Activated T-cell treated with anti-CD3 and anti-CD28 coated beads, Interleukin-2, amount 50 U/mL, for 1 hour (primary cell): ENCODE measurements at places on chromosomes 11 and 22.
A peak's percentile ranks its signal among the peaks of the same experiment; 100 is the strongest.

GRCh38 chr22:46121079-46121478 is 29.2 kb upstream of the PPARA start:
- DNase-seq: no peak

- DNase-seq: no peak
Observed at GRCh38 chr11:135019899-135020298, 607.9 kb upstream of the B3GAT1 start.

DNA sequence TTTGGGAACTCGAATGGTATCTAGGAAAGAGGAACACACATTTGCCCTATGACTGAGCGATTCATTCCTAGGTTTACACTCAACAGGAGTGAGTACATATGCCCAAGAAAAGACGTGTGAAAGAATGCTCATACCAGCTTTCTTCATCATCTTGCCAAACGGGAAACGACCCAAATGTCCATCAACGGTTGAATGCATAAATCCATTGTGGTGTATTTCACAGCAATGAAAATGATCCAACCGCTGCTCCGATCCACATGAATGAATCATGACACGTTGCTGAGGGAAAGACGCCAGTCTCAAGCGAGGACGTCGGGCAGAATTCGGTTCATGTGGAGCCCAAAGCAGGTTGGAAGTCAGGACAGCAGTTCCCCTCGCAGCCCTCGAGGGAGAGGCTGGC is 71.5 kb downstream of the CYTH4 start:
- no peak for DNase-seq

DNA sequence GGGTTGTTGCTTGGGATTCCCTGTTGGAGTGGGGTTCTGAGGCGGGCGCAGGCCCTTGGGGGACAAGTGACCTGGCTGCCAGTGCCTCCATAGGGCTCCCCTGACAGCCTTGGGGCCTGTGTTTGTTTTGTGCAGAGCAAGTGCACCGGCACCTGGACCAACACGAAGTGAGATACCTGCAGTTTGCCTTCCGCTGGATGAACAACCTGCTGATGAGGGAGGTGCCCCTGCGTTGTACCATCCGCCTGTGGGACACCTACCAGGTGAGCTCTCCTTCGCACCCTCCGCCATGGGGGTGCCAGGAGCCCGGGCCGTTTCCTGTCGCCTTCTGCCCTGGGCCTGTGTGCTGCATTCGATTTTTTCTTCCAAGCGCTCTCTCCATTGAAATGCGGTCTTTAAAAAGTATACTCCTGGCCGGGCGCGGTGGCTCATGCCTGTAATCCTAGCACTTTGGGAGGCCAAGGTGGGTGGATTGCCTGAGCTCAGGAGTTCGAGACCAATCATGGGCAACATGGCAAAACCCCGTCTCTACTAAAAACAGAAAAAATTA is 274.6 kb downstream of the TBC1D22A start:
- DNase-seq: no peak

DNA sequence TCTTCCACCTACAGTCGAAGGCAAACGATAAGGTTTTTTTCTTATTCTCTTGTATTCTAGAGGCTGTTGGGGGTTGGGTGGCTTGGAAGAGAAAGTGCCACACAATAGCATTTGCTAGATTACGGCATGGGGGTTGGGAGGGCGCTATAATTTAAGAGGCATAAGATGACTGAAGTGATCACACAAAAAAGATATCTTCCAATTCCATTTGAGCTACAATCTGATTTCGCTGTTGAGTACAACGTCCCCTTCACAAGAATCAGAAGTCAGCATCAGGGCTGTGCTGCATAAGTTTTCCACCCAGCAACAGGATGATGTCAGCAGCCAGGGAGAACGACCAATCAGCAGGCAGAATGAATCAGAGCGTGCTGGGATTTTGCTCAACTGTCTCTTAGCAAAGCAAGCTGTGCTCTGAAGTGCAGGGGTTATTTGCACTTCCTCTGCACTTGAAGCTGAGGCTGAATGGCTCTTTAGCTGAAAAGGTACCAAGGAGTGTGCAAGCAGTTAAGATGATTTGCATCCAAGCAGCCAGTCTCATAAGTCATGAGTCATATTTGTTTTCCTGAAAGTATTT is 23.2 kb upstream of the SESN3 start:
- peak; percentile 74 for DNase-seq

- DNase-seq: no peak
Observed at GRCh38 chr11:95556342-95557163, 233.0 kb downstream of the FAM76B start.

DNA sequence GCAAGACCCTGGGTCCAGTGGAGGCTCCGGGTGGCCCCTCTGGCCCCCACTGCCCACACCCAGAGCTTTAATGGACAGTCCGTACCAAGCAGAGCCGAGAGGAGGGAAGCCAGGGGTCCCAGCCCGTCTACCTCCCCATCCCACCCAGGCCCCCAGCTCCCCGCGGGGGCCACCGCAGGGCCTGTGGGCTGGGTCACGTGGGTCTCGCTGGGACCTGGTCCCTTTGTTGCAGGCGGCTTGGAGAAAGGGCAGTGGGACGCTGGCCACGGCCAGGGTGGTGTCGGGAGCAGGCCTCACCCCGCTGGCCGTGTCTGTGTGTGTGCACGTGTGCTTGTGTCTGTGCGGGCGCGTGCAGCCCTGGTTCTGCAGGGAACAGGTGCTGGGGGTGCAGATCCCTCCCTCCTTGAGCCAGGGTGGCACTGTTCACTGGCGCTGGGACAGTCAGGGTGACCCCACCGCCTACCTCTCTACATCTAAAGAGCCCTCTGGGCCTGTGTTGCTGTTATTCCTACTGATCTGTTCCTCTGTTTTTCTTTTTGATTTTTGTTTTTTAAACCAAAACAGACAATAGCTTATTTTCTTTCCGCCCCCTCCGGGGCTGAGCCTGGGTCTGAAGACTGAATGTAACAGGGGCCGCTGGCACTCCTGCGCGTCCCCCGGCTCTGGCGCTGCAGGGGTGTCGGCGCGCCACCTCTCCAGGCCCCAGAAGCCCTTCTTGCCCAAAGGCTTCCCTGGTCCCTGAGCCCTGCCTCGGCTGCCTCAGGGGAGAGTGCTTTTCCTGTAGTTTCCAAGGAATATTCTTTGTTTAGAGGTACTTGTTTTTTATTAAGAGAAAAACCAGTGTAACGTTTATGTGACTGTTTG is 20.1 kb upstream of the TMEM191C start:
- no peak for DNase-seq

GRCh38 chr11:69883292-69884255 is 64.4 kb upstream of the FGF3 start:
- DNase-seq: no peak

- DNase-seq: no peak
Observed at GRCh38 chr11:114078423-114078822, 18.9 kb downstream of the ZBTB16 start.

GRCh38 chr11:14812757-14813156 is 79.3 kb downstream of the CYP2R1 start:
- no peak for DNase-seq

DNA sequence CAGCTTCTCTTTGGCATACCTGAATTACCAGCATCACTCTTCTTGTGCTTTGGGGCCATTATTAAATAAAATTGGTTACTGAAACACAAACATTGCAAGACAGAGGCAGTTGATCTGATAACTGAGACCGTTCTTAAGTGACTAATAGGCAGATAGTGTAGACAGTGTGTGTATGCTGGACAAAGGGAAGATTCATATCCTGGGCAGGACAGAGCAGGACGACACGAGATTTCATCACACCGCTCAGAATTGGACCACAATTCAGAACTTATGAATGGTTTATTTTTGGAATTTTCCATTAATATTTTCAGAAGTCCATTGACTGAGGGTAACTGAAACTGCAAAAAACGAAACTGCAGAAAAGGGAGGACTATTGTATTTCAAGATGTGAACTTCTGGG is 68.6 kb downstream of the LDLRAD3 start:
- no peak for DNase-seq

DNA sequence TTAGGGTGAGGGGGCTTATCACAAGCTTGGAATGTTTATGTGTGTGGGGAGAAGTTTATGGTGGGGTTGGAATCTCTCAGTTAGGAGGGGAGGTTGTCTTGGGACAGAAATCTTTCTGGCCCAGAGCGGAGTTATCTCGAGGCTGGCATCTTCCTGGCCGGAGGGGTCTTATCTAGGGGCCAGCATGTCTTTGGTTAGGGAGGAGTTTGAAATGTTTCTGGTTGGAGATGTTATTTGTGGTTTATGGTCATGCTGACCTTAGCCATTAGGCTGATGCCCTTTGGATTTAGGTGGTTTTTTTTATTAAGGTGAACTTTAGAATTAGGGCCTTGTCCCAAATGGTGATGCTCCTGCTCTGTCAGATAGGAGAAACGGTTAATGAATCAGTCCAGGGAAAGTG is 7.9 kb upstream of the RBMXL2 start:
- no peak for DNase-seq

DNA sequence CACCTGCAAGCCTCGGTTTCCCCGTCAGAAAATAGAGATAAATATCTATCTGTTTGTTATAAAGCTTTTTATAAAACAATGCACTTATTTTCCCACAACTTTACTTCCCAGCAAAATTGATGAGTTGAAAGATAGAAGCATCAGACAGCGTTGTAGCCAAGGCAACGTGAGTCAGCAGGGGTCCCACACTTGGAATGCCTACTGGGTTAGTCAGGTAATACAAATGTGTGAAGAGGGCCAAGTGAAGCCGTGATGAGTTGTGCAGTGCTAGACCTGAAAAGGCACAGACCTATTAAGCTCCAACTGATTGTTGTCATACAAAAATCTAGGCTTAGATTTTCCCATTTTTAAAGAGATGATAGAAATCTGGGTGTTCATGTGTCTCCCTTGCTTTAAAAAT is 118.7 kb downstream of the PGR start:
- no peak for DNase-seq

GRCh38 chr11:35146711-35147110 is 7.7 kb downstream of the CD44 start:
- no peak for DNase-seq

GRCh38 chr22:26563022-26563421 is 26.9 kb downstream of the TPST2 start:
- DNase-seq: no peak

DNA sequence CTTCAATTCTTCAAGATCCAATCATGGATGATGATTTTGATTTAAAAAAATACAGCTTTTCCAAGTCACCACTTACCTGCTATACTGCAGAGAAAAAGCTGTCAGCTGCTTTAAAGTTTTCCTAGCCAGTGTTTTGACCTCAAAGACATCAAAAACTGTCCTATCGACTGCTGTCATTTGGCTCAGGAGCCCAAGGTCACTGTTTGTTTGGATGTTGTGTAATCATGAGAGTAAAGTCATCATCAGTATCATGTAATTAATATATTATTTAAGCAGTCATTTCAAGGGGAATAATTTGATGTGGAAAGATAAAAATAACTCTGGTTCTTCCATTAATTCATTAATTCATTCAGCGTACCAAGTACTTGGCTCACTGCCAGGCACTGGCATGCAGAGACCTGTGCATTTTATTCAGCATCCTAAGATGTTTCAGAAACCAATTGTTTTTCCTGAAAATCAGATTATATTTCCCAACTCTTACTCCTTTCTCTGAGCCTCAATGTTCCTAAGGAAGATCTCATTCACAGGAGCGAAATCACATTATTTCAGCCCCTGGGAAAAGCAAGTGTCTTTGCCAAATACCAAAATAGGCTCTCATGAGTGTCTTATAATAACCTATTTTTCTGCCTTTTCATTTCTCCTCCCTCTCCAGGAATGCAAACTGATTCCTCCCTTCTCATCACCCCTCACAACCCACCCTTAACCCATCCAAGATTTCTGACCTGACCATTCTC is 59.9 kb downstream of the SLC1A2 start:
- no peak for DNase-seq

GRCh38 chr11:92259861-92260260 is 35.2 kb downstream of the FAT3 start:
- no peak for DNase-seq

- DNase-seq: no peak
Observed at GRCh38 chr22:26558248-26558895, 31.6 kb downstream of the TPST2 start.

GRCh38 chr22:27800250-27801201 is 1.0 kb downstream of the MN1 start:
- DNase-seq: peak; percentile 25

- no peak for DNase-seq
Observed at GRCh38 chr11:31651208-31651607, 141.6 kb downstream of the ELP4 start.

- DNase-seq: no peak
Observed at GRCh38 chr11:1377231-1377780, 12.4 kb upstream of the BRSK2 start.

DNA sequence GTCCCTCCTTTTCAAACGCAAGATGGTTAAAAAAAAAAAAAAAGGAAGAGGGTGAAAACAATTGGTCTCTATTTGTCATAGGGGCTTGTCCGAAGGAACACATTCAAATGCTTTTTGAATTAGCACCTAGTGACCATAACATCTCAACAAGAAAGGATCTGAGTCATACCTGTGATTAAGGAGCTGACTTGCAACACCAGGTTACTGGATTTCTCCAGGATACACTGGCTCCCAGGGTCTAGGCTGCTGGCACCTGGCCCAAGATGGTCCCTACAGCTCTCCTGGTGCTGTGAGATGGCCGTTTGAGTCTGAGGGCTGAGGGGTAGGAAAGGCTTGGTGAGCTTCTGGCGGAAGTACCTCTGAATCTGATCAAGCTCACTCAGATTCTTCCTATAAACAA is 28.4 kb upstream of the UCP3 start:
- no peak for DNase-seq

DNA sequence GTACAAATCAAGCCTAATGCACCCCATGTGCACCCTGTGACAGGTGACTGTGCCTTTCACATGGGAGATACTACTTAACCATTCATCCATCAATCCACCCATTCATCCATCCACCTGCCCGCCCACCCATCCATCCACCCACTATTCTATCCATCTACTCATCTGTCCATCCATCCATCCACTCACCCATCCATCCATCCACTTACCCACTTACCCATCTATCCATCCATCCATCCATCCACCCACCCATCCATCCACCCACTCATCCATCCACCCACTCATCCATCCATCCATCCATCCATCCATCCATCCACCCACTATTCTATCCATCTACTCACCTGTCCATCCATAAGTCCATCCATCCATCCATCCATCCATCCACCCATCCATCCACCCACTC is 7.5 kb downstream of the C11orf24 start:
- DNase-seq: no peak

- DNase-seq: no peak
Observed at GRCh38 chr11:131692151-131692550, 321.7 kb downstream of the NTM start.

DNA sequence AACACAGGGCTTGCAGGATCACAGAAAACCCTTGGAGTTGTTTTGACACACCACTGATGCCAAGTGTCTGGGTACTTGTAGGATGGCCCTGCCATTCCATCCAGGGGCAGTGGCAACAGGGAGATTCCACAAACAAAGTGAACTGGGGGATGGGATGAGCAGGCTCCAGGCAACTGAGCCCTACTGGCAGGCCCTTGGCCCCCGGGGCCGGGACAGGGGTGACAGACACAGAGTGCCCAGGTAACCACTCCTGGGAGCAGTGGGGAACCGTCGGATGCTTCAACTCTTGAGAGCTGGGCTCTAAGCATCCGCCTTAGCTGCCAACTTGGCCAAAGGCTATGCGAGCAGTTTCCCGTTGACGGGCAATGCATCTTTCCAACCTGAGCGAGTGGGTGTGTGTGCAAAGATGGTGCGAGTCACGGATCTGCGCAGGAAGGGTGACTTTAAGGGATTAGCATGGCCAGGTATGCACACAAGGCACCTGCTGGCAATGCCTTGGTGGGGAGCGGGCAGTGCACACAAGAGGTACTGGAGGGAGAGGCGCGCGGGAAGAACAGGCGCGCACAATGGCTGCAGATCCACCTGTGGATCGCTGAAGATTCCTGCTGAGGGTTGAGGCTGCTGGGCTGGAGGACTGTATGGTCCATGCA is 83.1 kb upstream of the PRODH start:
- DNase-seq: no peak

GRCh38 chr11:123235117-123235655 is 40.1 kb upstream of the CLMP start:
- peak; percentile 57 for DNase-seq
